AG08395 (cell line): ENCODE measurements at places on chromosomes 2 and 18.

DNA sequence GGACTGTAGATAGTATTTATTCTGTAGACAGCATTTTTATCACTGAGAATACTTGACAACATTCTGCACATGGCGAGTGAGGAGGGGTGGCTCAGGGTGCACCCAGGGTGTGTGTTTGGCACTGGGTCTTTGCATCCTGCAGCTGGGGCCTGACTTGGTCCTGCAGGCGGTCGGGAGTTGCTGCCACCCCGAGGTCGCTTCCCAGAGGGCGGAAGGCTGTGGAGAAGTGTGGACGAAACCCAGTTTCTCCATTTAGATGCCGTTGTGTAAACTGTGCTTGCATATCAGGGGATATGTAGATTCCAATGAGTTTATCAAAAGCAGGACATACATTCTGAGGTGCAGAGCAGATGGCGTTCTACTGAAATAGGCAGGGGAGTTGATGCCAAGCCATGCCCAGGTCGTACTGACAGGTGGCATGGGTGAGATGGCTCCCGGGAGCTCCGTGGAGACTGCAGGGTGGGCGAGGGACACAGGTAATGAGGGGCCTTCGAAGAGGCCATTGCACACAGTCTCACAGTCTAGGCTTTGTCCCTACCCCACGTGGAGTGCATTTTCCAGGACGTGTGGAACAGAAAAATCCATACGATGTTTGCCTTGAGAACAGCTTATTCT, 74.5 kb downstream of the RTP5 start:
- DNase-seq: no peak

DNA sequence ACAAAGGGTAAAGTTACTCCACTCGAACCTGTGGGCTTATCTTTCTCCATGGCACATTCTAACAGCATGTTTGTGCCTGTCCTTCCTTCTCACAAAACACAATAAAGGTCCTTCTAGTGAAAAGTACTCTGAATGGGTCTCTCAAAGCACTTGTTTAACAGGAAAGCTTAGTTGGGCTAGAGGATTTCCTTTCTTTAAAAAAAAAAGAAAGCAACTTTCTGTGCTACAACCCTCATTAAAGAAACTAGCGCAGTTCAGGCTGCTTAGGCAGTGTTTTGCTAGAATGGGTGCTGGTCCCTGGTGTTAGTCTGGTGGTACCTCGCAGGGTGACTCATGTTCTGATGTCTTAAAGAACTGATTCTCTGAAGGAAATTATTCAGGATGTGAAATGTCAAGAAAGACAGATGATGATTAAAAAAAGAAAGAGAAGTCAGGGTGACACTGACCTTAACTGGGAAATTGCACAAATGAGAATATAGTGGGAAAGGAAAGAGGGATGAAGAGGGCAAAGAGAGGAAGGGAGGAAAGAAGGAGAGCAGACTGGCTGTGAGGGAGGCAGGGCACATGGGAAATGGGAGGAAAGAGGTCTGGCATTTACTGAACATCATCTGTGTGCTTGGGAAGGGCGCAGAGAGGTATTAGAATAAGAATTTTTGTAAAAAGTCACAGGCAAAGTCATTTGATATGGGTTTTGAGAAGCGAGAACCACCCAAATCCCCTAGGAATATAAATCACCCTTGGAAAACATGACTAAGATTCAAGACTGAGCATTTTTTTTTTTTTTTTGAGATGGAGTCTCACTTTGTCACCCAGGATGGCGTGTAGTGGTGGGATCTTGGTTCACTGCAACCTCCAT, 74.9 kb downstream of the ATP8B1 start:
- no peak for DNase-seq

GRCh38 chr2:226953206-226953605, 117.4 kb downstream of the RHBDD1 start:
- peak; percentile 18 for DNase-seq

- no peak for DNase-seq
Measured at GRCh38 chr2:120034621-120035020, 21.7 kb downstream of the EPB41L5 start.

DNA sequence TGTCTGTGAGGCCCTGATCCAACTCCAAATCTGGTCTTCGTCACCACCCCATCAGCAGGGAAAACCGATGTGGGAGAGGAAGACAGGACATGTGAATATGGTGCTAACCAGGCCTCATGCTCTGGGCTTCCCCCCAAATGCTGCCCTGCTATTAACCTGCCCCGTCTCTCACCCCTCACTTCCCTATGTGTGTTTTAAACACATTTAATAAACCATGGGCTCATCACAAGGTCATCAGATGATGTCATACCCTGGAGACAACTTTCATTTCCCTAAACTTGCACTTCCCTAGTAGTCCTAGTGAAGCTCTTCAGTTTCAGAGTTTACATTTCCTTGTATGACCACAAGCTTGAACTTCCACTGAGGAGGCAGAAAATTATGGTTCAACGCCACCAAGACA, 49.9 kb downstream of the CD8B2 start:
- DNase-seq: no peak

GRCh38 chr18:2301316-2301715, 270.0 kb downstream of the METTL4 start:
- DNase-seq: no peak

DNA sequence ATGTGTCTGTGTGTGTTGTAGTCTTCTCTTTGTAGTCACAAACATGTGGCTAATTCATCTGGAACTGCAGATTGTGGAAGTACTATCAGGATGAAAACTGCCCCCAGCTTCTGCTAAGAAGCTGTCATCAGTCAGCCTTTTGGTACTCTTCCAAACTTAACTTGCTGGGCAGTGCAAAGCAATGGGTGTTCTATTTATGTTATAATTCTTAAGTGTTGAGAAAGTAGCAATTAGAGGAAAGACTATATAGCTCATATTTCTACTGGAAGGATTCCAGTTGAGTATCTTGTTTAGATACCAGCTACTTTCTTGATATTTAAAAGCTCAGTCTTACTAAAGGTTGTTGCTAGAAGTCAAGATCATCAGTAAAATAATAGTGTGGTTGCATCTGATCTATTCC, 52.1 kb downstream of the SLC38A11 start:
- DNase-seq: peak; percentile 30

- DNase-seq: no peak
Measured at GRCh38 chr2:231861288-231861931, 64.8 kb downstream of the NPPC start.

DNA sequence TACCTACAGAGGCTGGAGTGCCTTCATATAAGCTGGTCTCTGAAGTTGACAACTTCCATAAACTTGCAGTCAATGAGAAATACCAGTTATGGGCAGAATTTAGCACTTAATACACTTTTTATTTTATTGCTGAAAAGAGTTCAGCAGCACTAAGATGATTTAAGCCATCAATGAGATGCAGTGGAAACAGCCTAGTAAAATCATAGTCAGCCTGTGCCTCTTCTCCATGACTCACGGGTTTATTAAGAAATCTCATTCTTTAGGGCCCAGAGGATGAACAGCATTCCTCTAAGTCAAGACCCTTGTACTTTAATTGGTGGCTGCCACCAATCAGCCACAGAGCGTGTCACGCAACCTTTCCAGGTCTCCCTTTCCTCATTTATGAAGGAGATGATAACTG, 1357.9 kb upstream of the CELF4 start:
- DNase-seq: no peak

- DNase-seq: no peak
Measured at GRCh38 chr2:8851811-8852560, 14.6 kb upstream of the KIDINS220 start.

DNA sequence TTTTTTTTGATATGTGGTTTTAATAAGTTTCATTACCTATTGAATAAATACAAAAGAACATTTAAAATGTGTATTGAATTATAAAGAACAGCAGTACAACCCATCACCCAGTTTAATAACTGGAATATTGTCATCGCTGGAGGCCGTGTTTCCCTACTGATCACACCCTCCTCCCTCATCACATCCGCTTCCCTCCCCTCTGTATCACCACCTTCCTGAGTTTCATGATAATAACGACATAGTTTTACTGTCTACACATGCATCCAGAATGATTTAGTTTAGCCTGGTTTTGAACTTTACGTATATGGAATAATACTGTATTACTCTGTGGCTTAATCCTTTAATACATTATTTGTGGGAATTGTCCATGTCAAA, 2.1 kb downstream of the SERPINB8 start:
- no peak for DNase-seq

DNA sequence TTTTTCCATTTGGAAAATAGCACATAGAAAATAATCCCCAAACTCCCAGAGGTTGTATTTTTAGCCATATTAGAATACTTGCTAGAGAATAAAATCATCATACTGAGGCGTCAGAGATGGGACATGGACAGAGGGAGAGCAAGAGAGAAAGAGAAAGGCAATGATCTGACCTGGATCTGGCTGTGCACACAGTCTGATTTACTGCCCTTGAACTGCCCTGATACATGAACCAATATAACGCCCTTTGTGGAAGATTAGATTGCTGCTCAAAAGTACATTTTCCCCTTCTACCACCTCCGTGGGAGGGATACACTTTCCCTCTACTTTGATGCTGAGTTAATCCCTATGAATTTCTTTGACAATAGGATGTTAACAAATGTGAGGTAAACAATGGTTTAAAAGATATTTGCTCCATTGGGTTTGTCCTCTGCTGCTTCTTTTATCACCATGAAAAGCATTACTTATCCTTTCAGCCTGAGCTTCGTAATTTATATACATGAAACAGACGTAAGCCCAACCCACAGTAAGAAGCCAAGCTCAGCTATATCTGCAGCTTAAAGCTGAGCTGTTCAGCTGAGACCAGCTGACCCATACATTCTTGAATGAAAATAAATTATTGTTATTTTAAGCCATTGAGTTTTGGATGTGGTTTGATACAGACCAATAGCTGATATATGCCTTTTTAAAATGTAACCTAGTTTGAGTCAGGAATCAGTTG, 1664.6 kb upstream of the CELF4 start:
- DNase-seq: no peak

DNA sequence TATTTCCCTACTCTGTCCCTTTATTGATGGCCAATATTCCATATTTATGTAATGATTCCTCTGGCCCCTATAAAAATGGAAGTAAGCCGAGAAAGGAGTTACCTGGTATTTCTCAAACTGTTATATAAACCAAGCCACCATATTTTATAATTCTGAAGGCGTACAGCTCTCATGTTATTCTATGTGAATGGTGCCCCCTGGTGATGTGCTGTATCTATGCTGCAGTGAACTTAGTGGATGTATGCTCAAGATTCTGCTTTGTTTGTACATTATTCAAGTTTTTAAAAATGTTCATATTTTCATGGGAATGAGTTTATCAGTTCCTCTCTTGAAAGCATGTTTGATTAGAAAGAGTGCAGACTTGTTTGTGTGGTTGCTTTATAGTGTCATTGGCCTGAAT, 194.5 kb upstream of the LRRTM1 start:
- DNase-seq: peak; percentile 31

- DNase-seq: no peak
Measured at GRCh38 chr2:165112133-165112573, 91.7 kb downstream of the SCN3A start.

DNA sequence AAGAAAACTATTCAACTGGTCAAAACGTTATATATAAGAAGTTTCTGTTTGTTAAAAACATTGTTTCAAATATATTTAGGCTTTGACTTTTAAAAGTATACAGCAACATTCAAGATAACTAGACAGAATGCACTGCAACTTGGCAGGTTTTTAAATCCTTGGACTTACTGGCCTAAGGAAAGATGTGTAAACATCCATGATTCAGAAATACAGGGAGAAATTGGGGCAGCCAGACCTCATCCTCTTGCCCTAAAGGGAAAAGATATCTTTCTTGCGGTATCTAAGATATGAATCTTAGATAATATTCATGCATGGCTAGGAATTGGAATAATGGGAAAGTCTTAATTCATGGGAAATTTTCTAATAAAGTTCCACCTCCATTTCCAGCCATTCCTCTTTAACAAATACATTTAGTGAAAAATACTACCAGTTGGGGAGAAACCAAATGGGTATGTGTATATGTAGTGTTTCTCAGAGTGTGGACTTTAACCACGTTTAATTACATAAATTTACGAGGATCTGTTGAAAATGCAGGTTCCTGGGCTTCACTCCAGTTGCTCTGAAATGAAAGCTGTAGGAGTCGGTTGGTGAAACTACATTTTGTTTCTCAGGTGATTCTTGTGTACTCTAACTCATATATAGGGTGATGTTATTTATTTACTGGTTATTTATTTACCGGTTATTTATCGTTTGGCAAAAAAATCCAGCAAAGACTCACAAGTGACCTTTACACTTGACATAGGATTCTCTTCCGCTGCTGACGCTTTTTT, 587 bp upstream of the TANK start:
- no peak for DNase-seq

DNA sequence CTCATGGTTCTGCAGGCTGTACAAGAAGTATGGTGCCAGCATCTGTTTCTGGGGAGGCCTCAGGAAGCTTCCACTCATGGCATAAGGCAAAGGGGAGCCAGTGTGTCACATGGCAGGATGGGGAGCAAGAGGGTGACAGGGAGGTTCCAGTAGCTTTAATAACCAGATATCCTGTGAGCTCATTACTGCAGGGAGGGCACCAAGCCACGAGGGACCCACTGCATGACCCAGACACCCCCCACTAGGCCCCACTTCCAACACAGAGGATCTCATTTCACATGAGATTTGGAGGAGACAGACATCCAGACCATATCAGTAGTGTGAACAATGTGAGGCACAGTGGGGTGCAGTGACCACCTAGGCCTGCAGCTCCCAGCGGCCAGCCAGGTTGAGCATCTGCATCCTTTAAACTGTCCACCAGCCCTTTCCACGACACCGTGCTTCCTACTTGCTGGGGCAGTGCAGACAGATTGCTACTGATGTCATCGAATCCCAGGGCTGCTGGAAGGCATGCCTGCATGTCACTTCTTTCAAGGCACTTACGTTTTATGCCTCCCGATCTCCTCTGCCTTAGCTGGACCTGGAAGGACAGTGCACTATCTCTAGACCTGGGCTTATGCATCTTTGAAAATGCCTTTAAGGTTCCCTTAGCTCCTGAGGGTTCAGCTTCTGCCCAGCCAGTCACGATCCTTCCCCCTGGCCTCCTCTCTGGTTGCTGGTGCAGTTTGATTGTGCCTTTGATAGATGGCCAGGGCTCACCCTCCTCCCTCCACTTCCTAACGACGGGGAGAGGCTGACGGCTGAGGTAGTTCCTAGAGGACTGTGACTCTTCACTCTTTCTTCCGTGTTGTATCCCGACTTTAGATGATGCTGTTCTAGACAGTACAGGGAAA, 174.3 kb downstream of the FAM210A start:
- no peak for DNase-seq

- DNase-seq: no peak
Measured at GRCh38 chr2:2926009-2926857, 451.4 kb downstream of the EIPR1 start.

DNA sequence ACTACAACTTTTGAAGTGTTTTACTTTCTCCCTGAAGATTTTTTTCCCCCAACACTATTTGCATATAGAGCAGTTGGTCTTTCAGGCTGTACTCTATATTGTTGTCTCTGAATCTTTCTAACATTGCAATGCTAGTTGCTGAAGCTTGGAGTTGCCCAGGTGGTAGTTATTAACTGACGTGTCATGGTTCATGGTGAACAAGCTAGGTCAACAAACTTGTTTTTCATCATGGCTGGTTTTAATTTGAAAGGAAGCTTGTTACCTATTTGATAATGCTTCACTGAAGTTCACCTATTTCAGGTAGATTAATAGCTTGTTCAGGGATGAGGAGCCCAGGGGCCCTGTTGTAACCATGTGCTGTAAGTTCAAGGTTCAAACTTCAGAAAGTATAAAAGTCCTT, 158.8 kb upstream of the ZEB2 start:
- no peak for DNase-seq
